ENCODE measurements at places on chromosomes 12 and 14.

- DNase-seq = no peak
These were observed 95.8 kb upstream of the NOS1 start for GRCh38 chr12:117457189-117457588.

DNA sequence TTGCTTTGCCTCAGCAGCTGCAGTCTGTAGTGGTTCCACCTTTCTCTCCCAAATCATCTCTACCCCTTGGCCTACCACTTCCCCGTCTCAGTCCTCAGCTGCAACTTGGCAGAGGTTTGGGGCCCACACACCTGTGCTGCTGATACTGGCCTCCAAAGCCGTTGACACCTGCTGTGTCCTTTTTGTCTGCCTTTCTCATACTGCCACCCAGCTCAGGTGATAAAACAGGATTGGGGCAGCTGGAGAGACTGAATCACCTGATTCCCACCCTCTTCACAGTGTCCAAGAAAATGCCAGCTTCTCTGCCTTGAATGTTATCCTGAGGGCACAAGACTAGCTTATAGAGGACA, 103.7 kb downstream of the ETV6 start:
- no peak for DNase-seq

DNA sequence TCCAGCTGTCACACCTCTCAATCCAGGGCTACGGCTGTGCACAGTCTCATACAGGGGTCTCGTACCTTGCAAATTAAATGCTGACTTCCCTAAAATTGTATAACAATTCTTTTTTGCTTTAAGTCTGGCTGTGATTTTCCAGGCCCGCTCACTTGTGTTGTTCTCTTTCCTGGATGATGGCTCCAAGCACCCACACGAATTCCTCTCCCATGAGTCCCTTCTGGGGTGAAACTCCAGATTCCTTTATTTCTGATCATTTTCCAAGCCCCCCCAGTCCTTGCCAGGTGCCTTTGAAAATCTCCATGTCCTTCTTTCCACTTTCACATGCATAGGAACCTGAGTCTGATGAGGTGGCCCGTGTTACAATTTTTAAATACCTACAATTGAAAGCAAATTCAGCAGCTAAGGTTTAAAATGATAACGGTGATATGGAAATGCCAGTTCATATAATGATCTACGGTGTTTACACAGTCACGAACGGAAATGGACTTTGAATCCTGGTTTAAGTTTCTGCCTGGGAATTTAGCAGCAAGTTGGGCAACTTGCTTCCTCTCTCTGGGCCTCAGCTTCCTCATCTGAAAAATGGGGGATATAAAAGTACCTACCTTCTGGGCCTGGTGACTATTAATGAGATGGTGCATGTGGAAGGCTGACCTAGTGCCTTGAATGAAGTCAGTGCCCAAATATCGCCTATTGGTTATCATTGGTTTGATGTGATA, 85.5 kb downstream of the STAB2 start:
- no peak for DNase-seq

DNA sequence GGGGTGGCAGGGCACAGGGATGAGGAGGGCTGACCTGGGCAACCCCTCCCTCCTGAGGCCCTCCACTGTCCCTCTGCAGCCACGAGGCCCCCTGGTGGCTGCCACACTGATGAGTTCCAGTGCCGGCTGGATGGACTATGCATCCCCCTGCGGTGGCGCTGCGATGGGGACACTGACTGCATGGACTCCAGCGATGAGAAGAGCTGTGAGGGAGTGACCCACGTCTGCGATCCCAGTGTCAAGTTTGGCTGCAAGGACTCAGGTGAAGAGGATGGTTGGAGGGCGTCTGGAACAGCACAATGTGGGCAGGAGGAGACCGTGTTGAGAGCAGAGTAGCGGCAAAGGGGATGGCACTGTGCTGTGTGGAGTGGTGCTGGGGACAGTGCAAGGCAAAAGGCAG, 25.7 kb upstream of the LRP1-AS start:
- no peak for DNase-seq

DNA sequence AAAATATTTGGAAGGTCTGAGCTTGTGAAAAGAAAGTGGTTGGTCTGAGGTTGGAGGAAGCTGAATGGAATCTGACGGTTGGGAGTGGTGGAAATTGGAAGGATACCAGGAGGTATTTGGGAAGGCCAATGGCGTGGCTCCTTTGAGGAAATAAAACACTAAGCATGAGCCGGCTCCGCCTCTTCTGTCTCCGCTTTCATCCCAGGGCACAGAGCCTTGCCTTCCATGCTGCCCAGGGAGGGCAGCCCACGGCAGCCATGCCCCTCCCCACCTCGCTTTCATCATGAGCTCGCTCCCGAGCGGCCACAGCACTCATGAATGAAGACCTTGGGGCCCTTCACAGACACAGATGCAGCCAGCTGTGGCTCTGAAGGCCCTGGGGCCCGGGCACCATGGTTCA, 36.2 kb downstream of the HSP90AA1 start:
- DNase-seq = no peak

DNA sequence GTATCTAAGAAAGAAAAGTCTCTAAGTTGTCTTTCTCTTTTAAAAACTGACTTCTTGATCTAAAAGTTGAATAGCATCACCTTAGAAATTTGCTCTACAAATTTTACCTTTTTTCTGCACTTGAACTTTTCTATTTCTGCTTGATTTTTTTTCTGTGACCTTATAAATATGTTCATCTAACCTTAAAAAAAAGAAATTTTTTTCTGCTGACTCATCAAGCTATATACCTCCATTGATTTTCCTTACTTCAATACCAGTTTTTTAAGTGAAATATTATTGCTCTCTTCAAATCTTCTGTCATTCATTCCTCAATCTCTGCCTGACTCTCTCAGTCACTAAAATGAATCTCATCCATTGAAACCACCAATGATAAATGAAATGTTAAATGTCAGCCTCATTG, 910.1 kb downstream of the GALC start:
- DNase-seq = no peak

- no peak for DNase-seq
These were observed 9.3 kb downstream of the SPRYD4 start for GRCh38 chr12:56477521-56478225.

DNA sequence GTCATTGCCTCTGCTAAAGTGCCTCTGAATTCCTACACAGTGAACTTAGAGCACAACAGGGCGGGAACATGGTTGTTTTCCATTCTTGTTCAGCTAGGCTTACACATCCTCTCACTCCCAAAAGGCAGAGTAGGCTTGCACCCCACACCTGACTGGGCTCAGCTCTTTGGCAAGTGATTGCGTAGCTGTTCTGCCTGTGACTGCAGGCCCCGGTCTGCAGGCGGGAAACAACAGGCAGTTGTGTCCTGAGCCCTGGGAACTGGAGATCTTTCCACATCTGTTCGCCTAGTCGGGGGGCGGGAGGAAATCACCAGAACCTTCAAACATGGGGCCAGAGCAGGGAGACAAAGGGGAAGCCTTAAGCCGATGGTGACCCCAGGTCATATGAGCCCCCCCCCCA, 274.7 kb downstream of the ZFP36L1 start:
- DNase-seq = no peak

DNA sequence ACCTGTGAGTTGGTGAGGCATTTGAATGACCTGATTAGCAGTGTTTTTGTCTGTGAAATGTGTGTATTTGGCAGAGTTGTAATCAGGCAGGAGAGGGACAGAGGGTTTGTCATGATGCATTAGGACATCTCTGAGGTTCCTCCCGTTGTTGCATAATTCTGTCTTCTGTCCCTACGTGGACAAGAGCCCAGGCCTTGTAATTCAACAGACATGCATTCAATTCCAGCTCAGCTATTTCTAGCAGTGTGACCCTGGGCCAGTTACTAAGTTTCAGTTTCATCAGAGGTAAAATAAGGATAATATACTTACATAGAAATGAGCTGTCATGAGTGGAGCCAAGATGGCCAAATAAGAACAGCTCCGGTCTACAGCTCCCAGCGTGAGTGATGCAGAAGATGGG, 208.6 kb downstream of the SLC38A4 start:
- DNase-seq = no peak

DNA sequence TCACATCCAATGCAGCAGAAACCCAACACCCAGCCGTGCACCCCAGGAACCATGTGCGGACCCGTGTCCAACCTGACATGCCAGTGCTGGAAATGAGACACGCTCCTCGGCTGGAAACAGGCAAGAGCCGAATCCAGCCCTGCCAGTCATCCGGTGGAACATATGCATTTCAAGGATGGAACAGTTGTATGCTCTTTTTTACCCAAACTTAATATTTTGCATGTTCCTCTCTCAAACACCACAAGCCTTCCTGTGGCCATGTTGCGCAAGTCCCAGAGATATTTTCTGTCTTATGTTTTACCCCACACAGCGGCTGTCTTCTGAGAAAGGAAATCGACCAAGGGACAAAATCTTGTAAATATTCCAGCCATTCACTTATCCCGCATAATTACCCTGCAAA, 196.9 kb downstream of the BCL11B start:
- DNase-seq = no peak

- DNase-seq = no peak
These were observed 164.2 kb upstream of the CLEC14A start for GRCh38 chr14:38420048-38420447.

DNA sequence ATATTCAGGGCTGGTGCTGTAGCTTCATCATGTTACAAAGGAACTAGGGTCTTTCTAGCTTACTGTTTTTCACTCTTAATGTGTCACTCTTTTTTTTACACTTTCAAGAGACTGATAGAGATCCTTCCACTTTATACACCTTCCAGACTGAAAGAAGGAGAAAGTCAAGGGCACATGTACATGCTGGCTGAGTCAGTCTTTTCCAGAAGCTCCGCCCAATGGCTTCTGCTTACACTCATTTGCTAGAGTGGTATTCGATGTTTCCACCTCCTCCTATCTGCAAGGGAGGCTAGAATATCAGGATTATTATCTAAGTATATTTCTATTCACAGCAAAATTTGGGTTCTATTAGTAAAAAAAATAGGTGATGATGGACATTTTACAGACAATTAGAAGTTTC, 325.8 kb upstream of the OR4E1 start:
- no peak for DNase-seq

GRCh38 chr14:59704054-59704645, 127.5 kb upstream of the CCDC175 start:
- DNase-seq = no peak

DNA sequence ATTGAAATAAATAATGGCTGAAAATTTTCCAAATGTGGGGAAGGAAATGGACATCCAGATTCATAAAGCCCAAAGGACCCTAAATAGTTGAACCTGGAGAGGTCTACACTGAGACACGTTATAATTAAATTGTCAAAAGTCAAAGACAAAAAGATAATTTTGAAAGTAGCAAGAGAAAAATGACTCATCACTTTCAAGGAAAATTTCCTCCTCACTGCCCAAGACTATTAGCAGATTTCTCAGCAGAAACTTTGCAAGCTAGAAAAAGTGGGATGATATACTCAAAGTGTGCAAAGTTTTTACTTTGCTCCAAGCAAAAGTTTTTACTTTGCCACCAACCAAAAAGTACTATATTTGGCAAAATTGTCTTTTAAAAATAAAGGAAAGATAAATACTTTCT, 15.9 kb upstream of the KRT83 start:
- no peak for DNase-seq

- peak; percentile 69 for DNase-seq
These were observed 841 bp downstream of the CALM1 start for GRCh38 chr14:90397425-90398314.
